Cardiac muscle cell (in vitro differentiated cells and primary cell): ENCODE measurements at places on chromosomes 3 and 15. TPM values are rescaled to one million over a fixed set of nuclear protein-coding genes. Genes with fewer than 3 reads are reported as not detected.
A peak's percentile ranks its signal among the peaks of the same experiment; 100 is the strongest.

Gene UBA7
- total RNA-seq: 1.5 and 5.4 TPM in 2 replicates

DNA sequence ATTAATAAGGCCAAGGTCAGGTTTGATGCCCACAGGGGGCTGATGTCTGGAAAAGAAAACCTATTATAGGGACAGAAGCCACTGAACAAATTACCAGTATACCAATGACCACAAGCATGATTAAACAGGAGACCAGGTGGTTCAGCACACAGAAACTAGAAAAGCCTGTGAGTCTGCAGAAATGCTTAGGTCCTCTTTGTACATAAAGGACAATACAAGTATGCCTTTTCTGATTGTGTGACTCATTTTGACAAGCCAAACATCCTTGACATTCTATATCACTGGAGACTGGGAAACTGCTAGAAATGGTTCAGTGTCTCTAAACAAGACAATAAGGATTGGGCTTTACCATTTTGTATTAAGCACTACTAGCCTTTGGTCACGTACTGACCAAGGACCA is 113.2 kb upstream of the MYO5C start:
- DNase-seq: no peak

Gene CELSR3
- total RNA-seq: 5.4 and 5.9 TPM in 2 replicates

Gene EEFSEC
- 23.0 and 26.7 TPM in 2 replicates for total RNA-seq

- DNase-seq: no peak
Observed at GRCh38 chr15:27260523-27260922, 289.5 kb downstream of the GABRG3 start.

GRCh38 chr3:113194823-113195401 is 16.4 kb upstream of the BOC start:
- DNase-seq: peak; percentile 15

Gene LSM3
- 5.9 and 11.2 TPM in 2 replicates for total RNA-seq

Gene TMIE
- total RNA-seq: 0.63 and 0.85 TPM in 2 replicates

GRCh38 chr3:33377931-33378330 is 62.3 kb downstream of the UBP1 start:
- no peak for DNase-seq

Gene CSTA
- not detected in 2 replicates for total RNA-seq

Gene KCNMB3
- total RNA-seq: 0.46 and 2.7 TPM in 2 replicates

DNA sequence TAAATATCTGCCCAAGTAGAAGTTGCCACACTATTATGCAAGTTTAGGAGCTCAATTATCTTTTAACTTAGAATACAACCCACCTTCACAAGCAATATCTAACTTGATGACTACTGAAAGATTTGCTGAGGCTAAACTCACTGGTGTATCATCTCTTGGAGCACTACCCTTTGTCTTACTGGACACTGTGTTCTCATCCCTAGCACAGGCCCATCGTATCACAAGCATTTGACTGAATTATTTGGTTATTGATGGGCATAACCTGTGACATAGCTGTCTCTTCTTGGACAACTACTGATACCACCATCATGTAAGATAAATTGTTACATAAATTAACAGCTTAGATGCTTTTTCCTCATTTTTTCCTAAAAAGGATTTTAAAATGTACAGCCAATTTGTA is 216.2 kb upstream of the THBS1 start:
- DNase-seq: no peak

DNA sequence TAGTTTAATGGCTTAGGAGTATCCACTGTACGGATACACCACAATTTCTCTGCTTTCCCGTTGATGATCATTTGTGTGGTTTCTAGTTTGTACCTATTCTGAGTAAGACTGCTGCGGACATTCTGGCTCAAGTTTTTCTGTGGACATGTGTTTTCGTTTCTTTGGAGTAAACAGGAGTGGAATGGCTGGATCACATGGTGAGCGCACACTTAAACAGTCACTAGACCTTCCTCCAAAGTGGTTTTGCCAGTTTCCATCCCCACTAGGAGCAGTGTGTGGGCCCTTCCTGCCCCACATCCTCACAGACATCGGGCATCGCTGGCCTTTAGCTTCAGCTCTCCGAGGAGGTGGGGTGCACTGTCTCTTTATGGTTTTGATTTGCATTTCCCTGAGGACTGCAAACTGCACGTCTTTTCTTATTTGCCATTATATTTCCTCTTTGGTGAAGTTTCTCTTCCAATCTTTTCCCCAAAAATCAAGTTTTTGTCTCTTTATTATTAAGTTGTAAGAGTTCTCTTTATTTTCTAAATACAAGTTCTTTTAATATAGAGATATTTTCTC is 94.1 kb downstream of the VGLL4 start:
- DNase-seq: no peak
